ENCODE measurements at places on chromosomes 12 and 14.

GRCh38 chr12:75774261-75775052 lies 257.1 kb downstream of the PHLDA1 start:
- DNase-seq, result no peak

DNA sequence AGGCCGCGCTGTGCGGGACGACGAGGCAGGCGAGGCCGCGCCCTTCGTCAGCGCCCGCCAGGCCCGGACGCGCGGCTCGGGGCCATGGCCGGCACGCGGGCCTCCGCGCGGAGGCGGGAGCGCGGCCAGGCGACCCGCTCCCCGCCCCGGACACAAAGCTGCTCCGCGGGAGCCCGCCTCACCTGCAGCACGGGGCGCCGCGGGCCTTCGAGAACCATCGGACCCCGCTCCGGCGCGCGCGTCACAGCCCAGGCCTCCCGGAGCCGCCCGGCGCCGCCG lies 342 bp downstream of the DICER1 start:
- DNase-seq, result no peak

- no peak for DNase-seq
These were observed 9.8 kb upstream of the ARF6 start for GRCh38 chr14:49882826-49883694.

DNA sequence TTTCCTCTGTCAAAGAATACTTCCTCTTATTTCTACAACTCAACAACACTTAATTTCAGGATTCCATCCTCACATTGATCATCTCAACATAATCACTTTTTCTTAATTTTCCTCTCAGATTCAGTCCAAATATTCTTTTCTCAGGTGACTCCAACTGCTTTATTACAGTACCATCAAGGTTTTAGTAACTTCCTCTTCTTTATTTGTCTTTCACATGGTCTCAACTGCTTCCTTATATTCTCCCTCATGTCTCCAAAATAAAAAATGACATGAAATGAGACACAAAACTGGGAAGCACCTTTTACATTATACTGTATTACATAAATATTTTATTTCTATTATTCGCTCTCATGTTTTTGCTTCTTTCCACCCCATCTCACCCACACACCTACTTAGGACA lies 55.5 kb downstream of the PPP2R5E start:
- no peak for DNase-seq

DNA sequence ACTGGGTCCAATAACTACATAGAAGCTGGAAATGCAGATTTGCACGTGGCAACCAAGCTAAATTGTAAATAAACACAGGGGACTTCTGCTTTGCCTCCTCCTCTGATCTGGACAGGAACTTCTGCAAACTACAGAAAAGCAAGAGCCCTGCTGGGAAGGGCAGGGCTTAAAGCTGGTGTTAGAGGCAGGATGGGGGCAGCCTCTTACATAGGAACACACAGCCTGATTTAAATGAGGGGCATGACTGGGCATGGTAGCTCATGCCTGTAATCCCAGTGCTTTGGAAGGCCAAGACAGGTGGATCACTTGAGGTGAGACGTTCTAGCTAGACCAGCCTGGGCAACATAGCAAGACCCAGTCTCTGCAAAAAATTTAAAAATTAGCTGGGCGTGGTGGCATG lies 46.7 kb downstream of the ERH start:
- no peak for DNase-seq

DNA sequence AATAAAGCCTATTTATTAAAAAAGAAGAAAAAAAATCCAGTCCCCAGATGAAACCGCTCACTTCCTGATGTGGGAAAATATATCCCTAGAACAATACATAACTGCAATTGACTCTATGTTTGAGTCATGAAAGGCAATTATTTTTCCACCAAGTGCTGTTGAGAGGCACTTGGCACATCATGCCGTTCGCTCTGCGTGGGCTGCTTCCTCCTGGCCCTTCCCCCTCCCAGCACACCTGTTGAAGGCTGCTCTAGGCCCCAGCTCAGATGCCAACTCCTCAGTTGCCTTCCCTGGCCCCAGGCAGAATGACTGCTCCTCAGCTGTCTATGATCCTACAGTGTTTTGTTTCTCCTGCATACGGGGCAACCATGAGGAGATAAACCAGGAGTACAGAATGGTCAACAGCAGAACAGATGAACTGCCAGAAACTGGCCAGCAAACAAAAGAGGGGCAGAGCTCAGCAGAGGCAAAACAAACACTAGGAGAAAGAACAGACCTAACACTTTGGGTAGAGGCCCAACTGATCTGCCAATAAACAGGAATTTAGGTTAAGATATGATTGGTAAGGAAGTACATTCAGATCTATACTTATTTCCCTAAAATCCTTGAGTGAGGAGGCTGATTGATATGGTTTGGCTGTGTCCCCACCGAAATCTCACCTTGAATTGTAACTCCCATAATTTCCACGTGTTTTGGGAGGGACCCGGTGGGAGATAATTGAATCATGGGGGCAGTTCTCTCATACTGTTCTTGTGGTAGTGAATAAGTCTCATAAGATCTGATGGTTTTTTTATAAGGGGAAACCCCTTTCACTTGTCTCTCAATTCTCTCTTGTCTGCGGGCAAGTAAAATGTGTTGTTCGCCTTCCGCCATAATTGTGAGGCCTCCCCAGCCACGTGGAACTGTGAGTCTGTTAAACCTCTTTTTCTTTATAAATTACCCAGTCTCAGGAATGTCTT lies 58.6 kb downstream of the SLC38A1 start:
- peak; percentile 59 for DNase-seq

- no peak for DNase-seq
These were observed 444.9 kb upstream of the FOXG1 start for GRCh38 chr14:28321475-28322244.

GRCh38 chr12:56581418-56582145 lies 48.5 kb downstream of the BAZ2A start:
- DNase-seq, result peak; percentile 81

DNA sequence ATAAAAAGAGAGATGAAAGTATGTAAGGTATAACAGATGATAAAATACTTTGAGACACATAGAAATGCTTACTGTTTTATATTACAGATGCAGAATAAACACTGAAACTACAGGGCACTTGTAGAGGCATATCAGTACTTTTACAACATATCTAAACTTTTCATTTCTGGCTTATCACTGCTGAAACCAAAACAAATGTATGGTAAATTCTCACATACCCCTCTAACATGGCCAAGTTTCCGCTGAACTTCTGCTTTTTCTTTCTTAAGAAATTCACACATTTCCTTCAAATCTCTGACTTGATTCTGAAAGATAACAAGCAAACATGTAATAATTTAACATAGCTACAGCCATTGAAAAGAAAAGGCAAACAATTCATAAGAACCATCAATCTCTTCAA lies 33.3 kb upstream of the C12orf50 start:
- DNase-seq, result no peak

DNA sequence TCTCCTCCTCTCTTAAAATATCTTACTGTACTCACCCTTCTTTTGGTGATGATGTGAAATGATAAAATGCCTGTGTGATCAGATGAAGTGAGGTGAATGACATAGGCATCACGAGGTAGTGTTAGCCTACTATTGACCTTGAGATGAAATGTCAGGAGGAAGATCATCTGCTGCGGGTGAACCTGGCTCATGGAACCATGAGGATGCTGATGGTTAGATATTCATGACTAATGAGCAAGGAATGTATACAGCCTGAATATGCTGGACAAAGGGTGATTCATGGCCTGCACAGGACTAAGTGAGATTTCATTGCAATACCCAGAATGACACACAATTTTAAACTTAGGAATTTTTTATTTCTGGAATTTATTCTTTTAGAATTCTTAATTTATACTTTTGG lies 89.6 kb downstream of the DAAM1 start:
- peak; percentile 93 for DNase-seq

GRCh38 chr14:105029402-105029801 lies 8.5 kb upstream of the CDCA4 start:
- DNase-seq, result no peak

GRCh38 chr14:103097244-103097993 lies 2.9 kb downstream of the EXOC3L4 start:
- no peak for DNase-seq

- peak; percentile 81 for DNase-seq
These were observed 1.2 kb upstream of the TRIM9 start for GRCh38 chr14:51095854-51096823.

GRCh38 chr12:99618657-99619056 lies 28.9 kb upstream of the GARIN6 start:
- DNase-seq, result peak; percentile 2

GRCh38 chr12:110508071-110508586 lies 6.0 kb downstream of the RAD9B start:
- no peak for DNase-seq

DNA sequence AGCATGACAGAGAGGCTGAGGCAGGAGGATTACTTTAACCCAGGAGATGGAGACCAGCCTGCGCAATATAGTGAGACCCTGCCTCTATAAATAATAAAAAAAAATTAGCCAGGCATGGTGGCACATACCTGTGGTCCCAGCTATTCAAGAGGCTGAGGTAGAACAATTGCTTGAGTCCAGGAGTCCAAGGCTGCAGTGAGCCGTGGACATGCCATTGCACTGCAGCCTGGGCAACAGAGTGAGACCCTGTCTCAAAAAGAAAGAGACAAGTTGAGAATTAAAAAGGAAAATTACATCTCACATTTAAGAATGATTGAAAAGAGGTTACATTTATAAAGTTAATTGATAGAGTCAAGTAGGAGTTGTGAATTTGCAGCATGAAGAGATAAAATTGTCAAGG lies 91.4 kb upstream of the TMPO start:
- DNase-seq, result peak; percentile 16

All from kidney tubule cell (primary cell).